ENCODE measurements at places on chromosomes 4 and X.

DNA sequence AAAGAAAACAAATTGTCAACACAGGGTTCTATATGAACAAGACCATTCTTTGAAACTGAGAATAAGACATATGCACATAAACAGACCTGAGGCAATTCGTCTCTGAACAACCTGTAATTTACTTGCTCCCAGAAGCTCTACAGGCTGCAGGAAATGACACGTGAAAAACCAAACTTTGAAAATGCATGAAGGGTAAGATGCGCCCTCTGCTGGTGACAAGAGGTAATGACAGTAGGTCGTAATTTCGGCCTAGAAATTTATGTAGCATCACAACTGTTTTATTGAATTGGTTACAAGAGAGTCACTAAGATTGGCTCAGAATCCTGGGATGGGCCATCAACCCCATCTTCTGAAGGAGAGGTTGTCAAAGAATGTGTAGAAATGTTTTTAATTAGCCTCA is 276.5 kb downstream of the PPP4R3C start:
- DNase-seq, result no peak

DNA sequence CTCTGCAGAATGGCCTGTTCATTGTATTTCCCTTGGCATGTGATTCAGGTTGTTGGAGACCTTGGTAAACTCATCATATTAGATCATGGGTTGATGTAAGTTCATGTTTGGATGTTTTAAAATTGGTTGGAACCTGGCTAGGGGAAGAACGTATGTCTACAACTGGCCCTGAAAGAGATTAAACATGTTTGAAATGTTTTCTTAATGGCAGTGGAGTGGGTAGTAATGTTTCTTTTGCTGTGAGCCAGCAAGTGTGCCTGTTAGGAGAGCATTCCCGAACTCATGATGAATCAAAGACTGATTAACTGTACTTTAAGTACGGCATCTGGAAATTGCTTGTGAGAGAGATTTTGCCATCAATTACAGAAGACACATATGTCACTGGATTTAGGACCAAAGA is 44.5 kb upstream of the SLC4A4 start:
- no peak for DNase-seq

GRCh38 chrX:12162420-12162819 is 24.1 kb downstream of the FRMPD4 start:
- no peak for DNase-seq

- DNase-seq, result no peak
Observed at GRCh38 chr4:81221303-81222081, 6.5 kb upstream of the PRKG2 start.

DNA sequence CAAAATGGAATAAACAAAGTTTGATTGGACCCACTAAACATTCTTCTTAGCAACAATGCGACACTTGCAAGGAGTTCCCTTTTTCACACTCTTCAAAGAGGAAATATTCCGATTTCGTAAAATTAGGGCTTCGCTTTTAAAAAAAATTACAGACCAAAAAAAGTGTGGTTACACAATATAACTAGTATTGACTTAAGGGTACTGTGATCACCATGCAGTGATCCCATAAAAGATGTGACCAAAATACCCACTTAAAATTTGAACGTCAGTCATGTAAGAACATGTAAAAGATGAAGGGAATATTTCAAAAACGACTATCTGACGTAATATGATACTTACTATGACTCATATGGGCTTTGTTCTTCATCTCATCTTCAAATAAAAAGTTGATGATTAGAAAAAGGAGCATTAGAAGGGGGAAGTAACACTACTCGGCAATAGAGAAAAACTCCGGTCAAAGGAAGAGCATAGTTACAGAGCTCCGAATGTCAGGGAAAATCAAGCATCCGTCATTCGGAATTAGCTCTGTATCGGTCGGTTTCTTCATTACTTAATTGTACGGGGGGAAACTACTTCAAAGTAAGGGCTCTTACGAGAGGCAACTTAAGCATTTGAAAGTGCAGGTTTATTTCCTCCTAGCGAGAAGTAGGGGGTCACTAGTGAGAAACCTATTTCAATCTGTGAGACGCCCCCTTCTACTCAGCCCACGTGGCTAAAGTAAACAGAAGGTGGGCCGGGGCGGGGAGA is 1.3 kb upstream of the TET2 start:
- DNase-seq, result no peak

GRCh38 chr4:107996949-107997788 is 7.5 kb downstream of the HADH start:
- no peak for DNase-seq

DNA sequence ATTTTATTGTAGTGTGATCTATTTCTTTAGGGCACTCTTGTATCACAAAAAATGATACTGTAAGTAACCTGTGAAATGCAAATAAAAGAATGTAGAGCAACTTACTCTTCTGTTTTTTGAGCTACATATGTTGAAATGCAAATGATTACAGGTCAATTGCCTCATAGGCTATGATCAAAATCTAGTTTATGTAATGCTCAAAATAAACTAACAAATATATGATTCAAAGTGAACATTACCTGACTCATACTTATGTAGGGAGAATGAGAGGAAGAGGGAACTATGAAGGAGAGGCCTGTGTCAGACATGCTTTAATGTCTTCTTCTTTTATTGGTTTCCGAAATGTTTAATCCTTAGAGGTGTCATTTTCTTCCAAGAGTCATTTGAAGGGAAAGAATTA is 5.0 kb upstream of the RPS6KA3 start:
- no peak for DNase-seq

All from amygdala (tissue), 56 donors.